ENCODE measurements at places on chromosomes 13 and 19. TPM values are rescaled to one million over a fixed set of nuclear protein-coding genes. Genes with fewer than 3 reads are reported as not detected.

- no peak for DNase-seq
Observed at GRCh38 chr13:20157151-20157796, 3.6 kb downstream of the GJA3 start.

DNA sequence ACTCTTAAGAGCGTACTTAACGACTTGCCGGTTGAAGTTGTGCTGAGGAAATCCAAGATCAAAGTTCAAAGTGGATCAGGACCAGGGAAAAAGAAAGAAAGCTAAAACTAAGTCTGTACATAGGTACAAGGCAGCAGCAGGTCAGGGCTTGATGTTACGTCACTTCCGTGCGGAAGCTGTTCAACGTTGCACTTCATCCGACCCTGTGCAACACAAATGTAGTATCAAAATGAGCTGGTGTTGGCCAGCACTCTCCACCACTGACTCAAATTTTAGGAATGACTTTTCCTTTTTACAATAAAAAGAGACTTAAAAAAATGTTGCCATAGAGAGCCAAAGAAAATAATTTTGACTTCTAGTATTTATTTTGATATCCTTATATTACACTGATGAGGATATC, 1315.4 kb downstream of the EFNB2 start:
- DNase-seq: no peak

DNA sequence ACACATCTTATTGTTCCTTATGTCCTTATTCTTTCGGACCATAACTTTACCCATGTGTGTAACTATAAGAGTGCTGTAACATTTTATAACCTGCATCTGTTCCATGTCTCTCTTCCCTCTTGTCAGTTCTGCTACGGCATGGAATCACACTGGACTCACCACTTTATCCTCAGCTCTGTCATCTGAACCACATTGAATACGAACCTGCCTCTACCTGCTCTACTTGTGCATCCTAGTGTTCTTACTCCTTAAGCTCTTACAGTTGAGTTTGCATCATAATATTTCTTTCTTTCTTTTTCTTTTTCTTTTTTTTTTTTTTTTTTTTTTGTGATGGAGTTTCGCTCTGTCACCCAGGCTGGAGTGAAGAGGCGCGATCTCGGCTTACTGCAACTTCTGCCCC, 180.9 kb downstream of the GPC5 start:
- DNase-seq: no peak

DNA sequence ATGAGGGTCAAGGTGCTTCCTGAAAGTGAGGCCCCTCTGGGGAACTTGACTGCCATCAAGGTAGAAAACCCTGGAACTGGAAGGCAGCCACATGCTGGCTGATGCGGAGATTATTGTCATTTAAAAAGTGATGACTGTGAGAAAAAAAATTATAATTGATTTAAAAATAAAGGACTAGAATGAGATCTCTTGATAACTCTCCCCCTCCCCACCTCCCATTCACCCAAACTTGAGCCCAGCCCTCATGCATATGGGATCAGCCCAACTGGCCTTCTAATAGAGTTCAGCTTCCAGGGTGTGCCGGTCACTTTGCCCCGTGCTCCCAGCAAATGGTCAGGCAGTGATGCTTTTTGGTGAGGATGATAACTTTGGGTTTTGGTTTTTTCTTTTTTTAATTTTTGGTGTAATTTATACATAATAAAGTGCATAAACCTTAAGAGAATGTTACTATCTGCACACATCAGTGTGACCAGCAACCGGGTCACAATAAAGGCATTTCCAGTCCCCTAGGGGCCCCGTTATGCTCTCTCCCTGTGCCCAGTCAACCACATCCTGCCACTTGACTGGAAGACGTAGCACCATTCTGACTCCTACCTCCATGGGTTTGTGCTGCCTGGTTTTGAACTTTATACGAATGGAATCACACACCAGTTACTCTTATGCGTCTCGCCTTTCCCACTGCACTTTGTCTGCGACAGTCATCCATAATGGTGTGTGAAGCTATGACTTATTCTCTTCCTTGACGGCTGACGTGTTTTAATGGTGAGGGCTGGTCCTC, 187.9 kb downstream of the USP12 start:
- DNase-seq: no peak

- no peak for DNase-seq
Observed at GRCh38 chr13:75352641-75353327, 129.2 kb downstream of the TBC1D4 start.

DNA sequence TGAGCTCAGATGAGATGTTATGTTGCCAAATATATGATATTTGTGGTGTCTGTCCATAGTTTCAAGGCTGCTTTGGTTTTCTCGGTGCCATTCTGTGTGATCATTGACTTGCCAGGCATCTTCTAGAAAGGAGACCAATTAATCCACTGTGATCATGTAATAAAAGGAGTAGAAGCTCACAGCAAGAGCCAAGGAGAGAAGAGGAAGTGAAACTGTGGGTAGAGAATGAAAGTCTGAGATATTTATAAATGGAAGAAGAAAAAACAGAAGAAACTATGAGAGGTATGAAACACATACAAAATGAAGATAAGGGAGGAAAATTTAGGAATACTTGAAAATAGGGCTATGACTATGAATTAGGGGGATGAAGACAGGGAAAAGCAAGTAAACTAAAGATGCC, 11.1 kb upstream of the ZNF613 start:
- no peak for DNase-seq

GRCh38 chr19:10138879-10139795, 19.4 kb upstream of the EIF3G start:
- no peak for DNase-seq

DNA sequence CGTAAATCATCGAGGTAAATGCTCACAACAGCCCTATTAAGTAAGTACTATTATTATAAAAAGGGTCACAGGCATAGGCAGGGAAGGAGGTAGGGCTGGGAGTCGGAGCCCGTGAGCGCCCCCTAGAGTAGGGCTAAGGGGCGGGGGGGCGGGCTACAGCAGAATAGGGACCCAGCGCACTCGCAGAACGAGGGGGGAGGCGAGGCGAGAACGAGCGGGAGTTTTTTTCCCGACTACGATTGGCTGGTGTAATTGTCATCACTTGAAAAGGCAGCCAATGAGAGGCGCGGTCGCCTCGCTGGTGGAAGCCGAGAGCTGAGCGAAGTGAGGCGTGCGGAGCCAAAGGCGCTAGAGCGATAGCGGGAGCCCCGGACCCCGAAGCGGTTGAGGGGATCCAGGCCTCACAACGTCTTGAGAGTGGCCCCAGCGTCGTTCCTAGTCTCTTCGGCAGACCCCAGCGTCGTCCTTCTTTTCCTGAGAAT, 24.2 kb downstream of the KEAP1 start:
- DNase-seq: peak; percentile 83

GRCh38 chr13:23754506-23754905, 134.7 kb downstream of the MIPEP start:
- DNase-seq: no peak

DNA sequence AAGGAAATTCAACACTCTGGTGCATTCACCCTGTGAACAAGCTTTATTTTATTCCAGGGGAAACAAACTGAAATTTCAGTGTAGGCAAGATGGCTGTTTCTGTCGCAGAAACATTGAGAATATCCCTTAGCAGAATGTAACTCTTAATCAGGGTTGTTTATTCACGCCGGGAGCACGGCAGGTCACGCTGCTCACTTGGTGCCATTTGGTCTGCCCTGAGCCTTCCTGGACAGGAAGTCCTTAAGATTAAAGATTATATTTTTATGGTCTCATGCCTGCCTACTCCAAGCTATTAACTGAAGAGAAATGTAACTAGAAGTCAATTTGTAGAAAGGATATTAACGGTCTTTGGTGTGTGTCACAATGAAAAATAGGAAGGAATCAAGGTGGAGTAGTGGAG, 185.3 kb upstream of the ARGLU1 start:
- no peak for DNase-seq

- no peak for DNase-seq
Observed at GRCh38 chr19:45790942-45791341, 1.7 kb downstream of the DMWD start.

DNA sequence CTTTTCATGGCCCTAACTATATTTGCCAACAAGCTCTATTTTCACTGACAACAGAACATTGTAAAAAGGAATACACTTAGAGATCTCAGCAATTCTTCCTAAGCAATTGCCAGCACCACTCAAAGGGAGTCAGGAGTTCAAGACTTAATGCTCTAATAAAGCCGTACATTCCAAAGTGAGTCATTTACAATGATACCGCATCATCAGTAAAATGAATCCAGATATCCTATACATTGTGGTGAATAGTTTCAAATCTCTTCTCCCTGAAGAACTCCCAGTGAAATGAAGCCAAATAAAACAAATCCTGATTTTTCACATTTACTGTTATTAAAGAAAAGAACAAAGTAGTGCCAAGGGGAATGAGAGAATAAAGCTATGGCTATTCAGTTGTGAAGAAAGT, 2898.7 kb upstream of the PCDH20 start:
- DNase-seq: no peak

GRCh38 chr13:22014469-22014868, 343.6 kb downstream of the FGF9 start:
- DNase-seq: no peak

- DNase-seq: no peak
Observed at GRCh38 chr19:35756377-35757230, at the start of gene HSPB6. HSPB6 (minus strand) TSS chr19:35757029; CDS start chr19:35757008, 21 bp downstream.

DNA sequence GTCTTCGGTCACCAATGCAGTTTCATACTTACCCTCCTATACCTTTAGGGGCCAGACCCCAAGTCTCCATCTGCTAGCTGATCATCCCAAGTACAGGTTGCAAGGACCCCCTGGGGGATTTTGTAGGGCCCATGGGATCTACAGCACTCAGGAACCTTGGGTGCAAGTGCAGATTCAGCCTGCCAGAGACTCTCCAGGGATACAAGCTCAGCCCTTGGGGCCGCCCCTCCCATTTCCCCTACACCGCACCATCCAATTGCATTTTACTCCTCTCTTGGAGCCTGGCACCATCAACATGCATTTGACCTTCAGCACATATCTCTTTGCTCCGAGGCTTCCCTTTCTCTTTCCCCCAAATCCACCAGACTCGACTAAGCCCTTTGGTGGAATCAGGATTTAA, 154.7 kb upstream of the ZNF536 start:
- no peak for DNase-seq

- DNase-seq: no peak
Observed at GRCh38 chr19:3458229-3459088, 21.9 kb downstream of the SMIM24 start.

DNA sequence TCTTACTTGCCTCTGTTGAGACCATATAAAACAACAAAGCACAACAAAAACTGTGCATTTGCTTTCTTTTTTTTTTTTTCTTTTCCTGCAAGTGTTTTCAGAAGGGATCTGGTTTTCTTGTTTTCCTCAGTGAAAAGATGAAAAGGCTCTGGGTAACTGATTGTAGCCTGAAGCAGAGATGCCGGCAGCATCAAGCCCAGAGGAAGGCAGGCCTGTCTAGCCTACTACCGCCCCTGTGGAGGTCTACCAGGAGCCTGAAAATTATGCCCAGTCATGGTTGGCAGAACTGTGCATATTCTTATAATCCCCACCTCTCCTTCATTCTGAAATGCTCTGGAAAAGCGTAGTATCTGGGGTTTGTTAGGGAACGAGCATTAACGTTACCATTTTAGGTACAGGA, 32.6 kb upstream of the MEDAG start:
- DNase-seq: no peak

DNA sequence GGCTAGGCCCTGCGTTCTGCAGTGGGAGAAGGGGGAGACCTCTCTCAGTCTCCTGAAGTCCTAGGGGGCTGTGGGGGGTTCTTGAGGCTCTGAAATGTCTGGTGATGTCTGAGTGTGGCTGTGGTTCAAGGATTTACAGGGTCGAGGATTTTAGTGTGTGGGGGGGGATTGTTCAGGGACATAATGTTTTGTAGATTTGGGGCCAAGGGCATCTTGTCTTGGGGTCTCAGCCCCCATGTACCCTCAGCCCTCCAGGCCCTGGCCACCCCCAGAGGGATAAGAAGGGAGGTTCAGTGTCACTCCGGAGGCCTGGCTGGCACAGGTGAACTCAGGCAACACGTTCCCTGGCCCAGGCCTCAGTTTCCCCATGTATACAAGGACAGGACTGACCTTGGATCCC, 2.4 kb upstream of the APC2 start:
- DNase-seq: no peak

DNA sequence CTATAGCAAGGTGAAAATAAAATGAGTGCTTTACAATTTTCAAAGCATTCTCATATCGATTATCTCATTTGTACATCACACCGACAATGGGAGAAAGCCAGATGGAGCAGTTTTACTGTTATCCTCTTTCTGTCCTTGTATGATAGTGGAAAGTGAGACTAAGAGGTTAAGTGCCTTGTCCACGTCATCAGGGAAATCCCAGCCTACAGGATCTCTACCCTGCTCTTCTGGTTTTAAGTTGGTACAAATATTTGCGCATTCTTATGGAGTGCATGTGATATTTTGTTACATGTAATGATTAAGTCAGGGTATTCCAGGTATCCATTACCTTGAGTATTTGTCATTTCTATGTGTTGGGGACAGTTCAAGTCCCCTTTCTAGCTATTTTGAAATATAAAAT, 12.4 kb upstream of the ENOX1 start:
- no peak for DNase-seq

GRCh38 chr19:54096617-54097106, 3.9 kb downstream of the OSCAR start:
- DNase-seq: no peak

BEST2 gene
- total RNA-seq: not detected

ITGBL1 gene
- 14.3 TPM for total RNA-seq

IZUMO2 gene
- total RNA-seq: not detected

GRIN2D gene
- 6.2 TPM for total RNA-seq
